ENCODE measurements at places on chromosomes 3 and 15.

DNA sequence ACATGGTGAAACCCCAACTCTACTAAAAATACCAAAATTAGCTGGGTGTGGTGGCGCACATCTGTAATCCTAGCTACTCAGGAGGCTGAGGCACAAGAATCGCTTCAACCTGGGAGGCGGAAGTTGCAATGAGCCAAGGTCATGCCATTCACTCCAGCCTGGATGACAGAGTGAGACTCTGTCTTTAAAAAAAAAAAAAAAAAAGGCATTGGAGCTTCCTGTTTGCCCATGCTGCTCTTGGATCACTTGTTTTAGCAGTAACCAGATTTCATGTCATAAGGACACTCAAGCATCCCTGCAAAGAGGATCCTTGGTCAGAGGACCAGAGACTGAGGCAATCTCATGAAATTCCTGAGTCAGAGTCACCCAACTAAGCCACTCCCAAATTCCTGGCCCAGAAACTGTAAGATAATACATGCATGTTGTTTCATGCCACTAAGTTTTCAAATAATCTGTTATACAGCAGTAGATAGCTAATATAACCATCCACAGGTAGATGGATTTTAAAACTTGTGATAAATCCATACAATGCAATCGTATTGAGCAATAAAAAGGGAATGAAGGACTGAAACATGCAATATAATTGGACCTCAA is 82.0 kb upstream of the XXYLT1 start:
- DNase-seq = peak; percentile 74

- DNase-seq = peak; percentile 81
Observed at GRCh38 chr15:89105147-89105546, 16.9 kb downstream of the ABHD2 start.

DNA sequence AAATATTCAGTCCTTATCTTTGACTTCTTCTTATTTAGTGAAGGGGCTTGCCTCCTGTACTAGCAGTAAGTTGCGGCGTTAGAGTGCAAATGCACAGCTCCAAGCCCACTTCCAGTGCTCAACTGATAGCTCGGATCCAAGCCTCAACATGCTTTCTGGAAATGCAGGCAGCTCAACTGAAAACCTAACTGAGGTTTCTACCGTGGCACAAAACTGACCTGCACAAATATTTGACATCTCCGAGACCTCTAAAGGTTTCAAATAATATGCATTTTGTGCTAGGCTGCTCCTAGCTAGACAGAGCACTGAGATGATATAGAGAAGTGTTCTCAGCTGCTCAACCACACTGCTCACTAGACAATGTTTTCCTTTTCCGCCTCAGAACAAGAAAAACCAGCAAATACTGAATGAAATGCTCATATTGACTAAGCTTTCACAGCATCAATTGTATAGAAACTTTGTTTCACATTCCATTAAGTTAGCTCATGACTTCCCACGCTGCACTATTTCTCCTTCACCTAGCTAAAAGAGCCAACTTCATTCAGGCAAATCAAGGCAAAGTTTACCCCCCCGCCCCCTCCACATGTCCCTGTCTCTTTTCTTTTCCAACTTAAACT is 822 bp downstream of the ZNF385D start:
- no peak for DNase-seq

DNA sequence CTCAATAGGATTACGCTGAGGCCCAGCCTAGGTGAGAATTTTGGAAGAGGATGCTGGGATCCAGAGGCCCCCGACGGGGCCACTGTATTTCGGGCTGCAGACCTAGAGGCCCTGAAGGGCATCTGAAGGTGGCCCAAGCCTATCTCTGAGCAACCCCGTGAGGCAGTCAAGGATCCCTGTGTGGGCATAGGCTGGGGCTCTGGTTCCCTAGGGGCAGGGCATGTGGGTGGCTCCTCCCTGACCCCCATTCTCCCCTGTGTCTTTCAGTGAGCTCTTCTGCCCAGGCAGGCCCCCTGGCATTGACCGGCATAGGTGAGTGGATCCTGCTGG is 216.0 kb downstream of the SNRPN start:
- no peak for DNase-seq

- no peak for DNase-seq
Observed at GRCh38 chr3:147813256-147813655, 404.1 kb downstream of the ZIC1 start.

Data from MCF 10A (cell line).